ENCODE measurements at places on chromosomes 5 and 9.

- no peak for DNase-seq
These were observed 117.2 kb downstream of the CDC42SE2 start for GRCh38 chr5:131381021-131381420.

GRCh38 chr5:154986151-154986550 is 27.4 kb upstream of the KIF4B start:
- no peak for DNase-seq

DNA sequence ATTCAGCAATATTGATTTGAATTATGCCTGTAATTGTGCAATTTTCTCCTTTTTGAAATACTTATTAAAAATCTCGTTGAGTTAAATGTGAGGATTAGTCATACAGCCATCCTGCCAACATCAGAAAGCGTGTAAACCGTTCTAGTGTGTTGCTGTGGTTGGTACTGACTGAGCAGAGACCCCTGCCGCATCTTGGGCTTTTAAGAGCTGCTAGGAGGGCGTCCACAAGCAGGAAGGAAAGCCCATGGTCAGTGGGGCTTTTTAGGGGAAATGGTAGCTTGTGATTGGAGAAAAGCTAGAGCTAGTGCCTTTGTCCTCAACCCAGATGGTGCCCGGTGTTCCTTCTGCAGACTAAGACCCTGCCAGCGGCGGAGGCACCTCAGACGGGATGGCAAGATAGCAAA is 1.3 kb downstream of the SDHA start:
- peak; percentile 46 for DNase-seq

DNA sequence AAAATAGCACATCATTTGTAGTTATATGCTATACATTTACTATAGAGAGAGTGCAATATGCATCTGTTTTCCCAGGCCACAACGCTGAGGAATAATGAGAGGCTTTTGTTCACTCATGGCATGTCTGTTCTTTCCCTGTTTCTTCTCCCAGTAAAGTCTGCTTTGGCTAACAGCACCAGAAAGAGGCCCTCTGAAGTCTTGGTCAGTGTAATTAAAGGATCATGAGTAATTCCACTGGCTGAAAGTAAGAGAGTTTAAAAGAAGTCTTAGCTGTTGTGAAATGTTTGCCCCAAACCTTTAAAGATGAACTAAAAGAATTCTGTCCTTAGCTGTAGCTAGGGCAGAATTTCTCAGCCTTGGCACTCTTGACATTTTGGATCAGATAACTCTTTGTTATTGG is 228.8 kb downstream of the TLE4 start:
- no peak for DNase-seq

DNA sequence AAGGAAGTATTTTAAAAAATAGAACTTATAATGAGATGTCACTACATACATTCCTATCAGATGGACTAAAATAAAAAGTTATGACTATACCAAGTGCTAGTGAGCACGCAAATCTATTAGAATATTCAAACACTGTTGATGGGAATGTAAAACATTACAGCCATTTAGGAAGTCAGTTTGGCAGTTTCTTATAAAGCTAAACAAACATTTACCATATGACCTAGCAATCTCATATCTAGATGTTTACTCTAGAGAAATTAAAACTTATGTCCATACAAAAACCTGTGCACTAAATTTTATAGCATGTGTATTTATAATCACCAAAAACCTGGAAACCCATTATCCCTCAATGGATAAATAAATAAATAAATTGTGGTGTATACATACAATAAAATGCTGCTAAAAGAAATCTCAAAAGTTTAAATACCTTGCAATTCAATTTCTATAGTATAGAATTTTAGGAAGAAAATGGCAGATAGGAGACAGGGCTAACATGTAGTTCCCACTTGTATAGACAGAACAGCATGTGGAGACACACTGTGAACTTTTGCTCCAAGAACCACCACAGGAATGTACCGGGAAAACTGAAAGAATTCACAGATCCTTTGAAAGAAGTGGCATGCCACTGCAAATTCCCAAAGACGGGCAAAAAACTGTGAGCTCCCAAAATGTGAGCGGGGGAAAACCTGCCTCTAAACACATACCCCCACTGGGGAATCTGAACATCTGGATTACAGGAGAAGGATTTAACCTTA is 174.6 kb upstream of the SPEF2 start:
- no peak for DNase-seq

- no peak for DNase-seq
These were observed 18.0 kb downstream of the IGIP start for GRCh38 chr5:140143521-140144258.

DNA sequence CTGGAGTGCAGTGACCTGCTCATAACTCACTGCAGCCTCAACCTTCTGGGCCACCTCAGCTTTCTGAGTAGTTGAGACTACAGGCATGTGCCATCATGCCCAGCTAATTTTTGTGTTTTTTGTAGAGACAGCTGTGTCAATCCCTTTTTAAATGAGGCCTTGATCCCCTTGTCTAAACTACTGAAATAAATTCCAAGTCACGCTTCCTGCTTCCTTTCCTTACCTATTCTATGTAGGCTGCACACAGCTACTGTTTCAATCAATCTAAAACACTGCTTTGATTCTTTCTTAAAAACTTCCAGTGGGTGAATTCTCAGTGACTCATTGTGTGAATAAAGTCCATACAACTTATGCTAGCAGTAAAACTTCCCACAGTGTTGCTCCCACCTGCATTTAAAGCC is 2.9 kb upstream of the C7 start:
- DNase-seq = no peak

DNA sequence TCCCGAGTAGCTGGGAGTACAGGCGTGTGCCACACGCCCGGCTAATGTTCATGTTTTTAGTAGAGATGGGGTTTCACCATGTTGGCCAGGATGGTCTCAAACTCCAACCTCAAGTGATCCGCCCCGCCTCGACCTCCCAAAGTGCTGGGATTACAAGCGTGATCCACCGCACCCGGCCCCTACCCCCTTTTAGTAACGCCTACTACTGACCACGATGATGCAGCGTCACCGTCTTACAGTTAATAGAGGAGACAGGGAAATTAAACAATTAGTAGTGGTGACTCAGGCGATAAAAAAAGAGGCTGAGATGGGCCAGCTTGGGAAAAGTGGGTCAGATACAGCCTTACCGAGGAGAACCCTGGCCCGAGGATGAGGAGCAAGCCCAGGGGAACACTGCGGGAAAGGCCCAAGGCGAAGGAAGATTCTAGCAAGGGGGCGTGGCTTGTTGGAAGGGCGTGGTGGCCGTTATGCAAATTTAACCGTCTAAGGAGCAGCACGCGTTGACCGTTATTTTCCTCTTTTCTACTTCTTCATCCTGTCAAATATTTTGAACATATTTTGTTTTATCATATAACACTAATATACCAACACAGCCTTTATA is 1.6 kb upstream of the SETX start:
- DNase-seq = no peak

- no peak for DNase-seq
These were observed 1636.5 kb upstream of the C9orf72 start for GRCh38 chr9:29209748-29210291.

DNA sequence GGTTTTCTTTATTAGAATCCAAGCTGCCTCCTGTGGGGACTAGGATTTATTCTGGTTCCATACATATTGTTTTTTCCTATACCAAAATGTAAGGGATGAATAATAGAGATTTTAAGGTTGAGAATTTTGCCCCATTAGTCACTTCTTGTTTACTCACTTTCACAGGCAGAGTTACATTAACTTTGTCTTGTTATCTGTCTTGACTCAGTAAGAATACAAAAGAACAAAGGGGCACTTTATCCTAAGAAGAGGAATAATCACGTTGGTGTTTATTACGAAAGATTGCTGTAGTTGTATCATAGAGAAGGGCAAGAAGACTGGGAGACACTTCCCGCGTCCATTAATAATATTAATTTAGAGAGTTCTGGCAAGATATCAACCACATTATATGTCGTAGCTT is 599.7 kb upstream of the FTMT start:
- DNase-seq = no peak

- no peak for DNase-seq
These were observed 40.8 kb upstream of the GNPDA1 start for GRCh38 chr5:142053426-142054151.

DNA sequence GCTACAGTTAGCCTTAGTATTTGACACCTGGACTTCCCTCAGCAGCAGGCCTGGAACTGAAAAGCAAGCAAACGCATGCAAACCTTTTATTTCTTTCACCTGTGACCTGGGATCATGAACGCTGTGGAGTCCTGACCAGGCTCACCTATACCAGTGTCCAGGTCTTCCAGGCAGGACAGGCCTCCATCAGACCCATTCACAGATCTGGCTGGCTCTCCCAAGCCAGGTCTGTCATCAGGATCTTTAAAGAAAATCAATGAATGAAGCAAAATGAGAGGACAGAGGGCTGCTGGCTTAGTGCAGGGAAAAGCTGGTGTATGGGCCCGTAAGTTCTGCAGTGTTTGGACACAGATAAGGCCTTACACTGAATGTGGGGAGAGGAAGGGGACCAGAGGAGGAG is 96.3 kb upstream of the CPEB4 start:
- DNase-seq = no peak

All from D341Med (cell line).